ENCODE measurements at places on chromosomes 3 and 15. TPM values are rescaled to one million over a fixed set of nuclear protein-coding genes. Genes with fewer than 3 reads are reported as not detected.

DNA sequence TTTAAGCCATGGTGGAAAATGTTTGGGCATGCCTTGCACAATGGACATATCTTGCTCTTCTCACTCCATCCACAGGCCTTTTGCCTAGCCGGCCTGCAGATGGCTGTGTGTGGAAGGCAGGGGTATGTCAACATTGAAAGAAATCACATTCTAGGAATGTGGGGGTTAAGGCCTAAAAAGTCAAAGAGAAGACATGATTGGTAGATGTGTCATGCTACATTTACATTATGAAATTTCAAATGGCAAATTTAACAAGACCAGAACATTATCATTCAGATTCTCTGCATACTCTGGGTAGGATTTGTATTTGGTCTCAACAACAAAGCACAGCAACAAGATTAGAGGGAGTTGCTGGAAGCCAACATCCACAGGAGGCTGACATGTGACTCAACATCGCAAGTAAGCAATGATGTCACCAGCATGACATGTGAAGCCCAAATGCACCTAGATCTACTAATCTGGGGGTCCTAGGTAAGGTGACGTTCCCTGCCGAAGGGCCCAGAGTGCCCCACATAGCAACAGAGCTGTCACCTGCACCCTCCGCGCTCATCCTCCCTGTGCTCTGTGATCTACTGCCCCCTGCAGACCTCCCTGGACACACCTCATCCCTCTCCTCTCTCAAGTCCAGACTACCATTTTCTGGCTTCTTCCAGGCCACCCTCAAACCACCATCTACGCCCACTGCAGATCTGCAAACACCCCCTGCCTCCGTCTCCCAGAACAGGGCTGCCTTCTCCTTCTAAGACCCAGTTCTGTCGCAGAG is 39.4 kb downstream of the CLDN18 start:
- no peaks in the 10 kb centered on the region for H3K27me3 ChIP-seq
- DNase-seq = no peak
- H3K4me1 ChIP-seq = no peaks in the 10 kb centered on the region
- no peak overlapping the region for H3K27ac ChIP-seq
- H3K36me3 ChIP-seq = no peaks in the 10 kb centered on the region

GRCh38 chr15:70714015-70714414 is 49.3 kb downstream of the UACA start:
- H3K27ac ChIP-seq = peak overlapping the region; percentile 81
- peaks cover 71% of the 10 kb centered on the region for H3K4me1 ChIP-seq
- DNase-seq = no peak
- H3K27me3 ChIP-seq = no peaks in the 10 kb centered on the region

GRCh38 chr3:49788056-49788455 is 1.7 kb upstream of the IP6K1 start:
- DNase-seq = no peak
- H3K4me1 ChIP-seq = peaks cover 21% of the 10 kb centered on the region
- H3K27ac ChIP-seq = no peak overlapping the region
- no peaks in the 10 kb centered on the region for H3K36me3 ChIP-seq

The CHMP2B gene
- total RNA-seq = 30.7 TPM

- H3K27me3 ChIP-seq = no peaks in the 10 kb centered on the region
- H3K27ac ChIP-seq = peak overlapping the region; percentile 83
- DNase-seq = no peak
- peaks cover 49% of the 10 kb centered on the region for H3K4me1 ChIP-seq
These were observed 4.7 kb downstream of the RBMS3 start for GRCh38 chr3:29285471-29286071.

- no peak overlapping the region for H3K4me3 ChIP-seq
- no peaks in the 10 kb centered on the region for H3K4me1 ChIP-seq
- DNase-seq = no peak
These were observed 161.9 kb downstream of the STAC start for GRCh38 chr3:36542186-36542585.

The TMEM40 gene
- total RNA-seq = not detected

DNA sequence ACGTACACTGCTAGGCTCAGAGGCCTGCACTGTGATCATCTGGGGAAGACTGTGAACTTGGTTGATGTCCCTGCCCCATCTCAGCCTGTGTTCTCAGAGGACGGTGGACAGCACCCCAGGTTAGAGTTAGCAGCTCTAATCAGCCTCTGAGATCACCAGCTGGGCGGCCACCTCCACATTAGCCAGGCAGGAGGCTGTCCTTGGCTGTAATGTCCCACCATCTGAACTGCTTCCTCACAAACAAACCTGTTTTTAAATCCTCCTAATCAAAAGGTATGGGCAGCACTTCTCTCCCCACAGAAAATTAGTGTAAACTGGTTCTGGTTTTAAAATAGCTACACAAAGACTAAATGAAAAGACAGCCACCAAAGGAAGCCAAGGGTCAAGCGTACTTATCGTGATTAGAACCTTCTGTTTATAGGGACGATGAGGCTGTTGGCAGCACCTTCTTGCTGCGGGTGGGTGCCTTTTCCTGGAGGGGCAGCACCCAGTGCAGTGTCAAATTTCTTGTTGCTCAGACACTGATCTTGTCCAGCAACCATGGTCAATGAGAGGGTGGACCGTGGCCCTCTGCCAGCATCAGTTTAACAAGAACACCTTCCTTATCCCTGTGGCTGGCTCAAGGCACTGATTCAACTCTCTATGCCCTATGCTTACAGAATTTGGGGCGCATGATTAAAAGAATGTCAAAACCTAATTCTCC is 24.6 kb downstream of the ACSBG1 start:
- H3K4me3 ChIP-seq = no peak overlapping the region
- H3K27me3 ChIP-seq = no peaks in the 10 kb centered on the region
- no peaks in the 10 kb centered on the region for H3K36me3 ChIP-seq
- DNase-seq = no peak
- peaks cover 76% of the 10 kb centered on the region for H3K4me1 ChIP-seq
- peak overlapping the region; percentile 75 for H3K27ac ChIP-seq

DNA sequence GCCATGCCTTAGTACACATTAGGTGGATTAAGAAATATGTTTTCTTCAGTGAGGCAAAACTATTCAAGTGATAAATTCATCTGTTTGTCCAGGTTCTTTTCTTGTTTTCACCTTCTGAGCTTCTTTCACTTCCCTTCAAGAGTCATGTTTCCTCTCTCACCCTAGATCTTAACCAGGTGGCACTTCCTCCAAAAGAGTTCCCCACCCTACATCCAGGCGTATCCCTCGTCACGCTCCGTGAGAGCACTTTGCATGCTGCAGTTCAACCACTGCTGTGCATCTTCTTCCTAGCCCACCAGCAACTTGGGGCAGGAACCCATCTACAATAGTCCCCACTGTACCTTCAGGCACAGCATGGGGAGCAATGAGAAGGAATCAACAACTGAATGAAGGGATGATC is 28.9 kb downstream of the OSBPL10 start:
- H3K36me3 ChIP-seq = peaks cover 2% of the 10 kb centered on the region
- no peak overlapping the region for H3K27ac ChIP-seq
- H3K27me3 ChIP-seq = no peaks in the 10 kb centered on the region
- H3K4me3 ChIP-seq = no peak overlapping the region

DNA sequence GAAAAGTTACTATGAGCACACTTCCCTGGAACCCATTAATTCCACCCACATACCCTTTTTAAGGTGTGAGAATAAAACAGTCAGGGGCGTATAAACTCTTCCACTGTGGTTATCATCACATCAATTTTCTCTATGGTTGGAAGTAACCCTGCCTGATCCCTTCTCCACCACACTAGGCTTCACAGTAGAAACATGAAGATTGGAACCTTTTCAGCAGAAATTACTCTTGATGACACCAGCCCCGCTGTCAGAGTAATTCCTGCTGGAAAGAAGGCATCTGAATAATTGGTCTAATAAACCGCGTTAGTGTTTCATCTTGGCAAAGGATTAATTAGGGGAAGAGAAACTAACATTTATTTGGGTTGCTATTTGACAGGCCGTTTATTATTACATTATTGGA is 278.4 kb downstream of the MFSD1 start:
- no peak overlapping the region for H3K27ac ChIP-seq
- H3K4me3 ChIP-seq = no peak overlapping the region
- H3K36me3 ChIP-seq = no peaks in the 10 kb centered on the region
- no peak for DNase-seq
- no peaks in the 10 kb centered on the region for H3K27me3 ChIP-seq

GRCh38 chr3:182644790-182645433 is 148.4 kb upstream of the ATP11B start:
- no peaks in the 10 kb centered on the region for H3K4me1 ChIP-seq
- no peak overlapping the region for H3K4me3 ChIP-seq
- no peaks in the 10 kb centered on the region for H3K36me3 ChIP-seq
- H3K27ac ChIP-seq = no peak overlapping the region
- H3K27me3 ChIP-seq = no peaks in the 10 kb centered on the region

GRCh38 chr15:59812250-59812870 is 123.2 kb upstream of the BNIP2 start:
- H3K36me3 ChIP-seq = no peaks in the 10 kb centered on the region
- H3K4me3 ChIP-seq = no peak overlapping the region
- no peaks in the 10 kb centered on the region for H3K4me1 ChIP-seq
- no peaks in the 10 kb centered on the region for H3K27me3 ChIP-seq
- H3K27ac ChIP-seq = no peak overlapping the region
- no peak for DNase-seq

The SLC51B gene
- not detected for total RNA-seq

The CCDC191 gene
- total RNA-seq = 0.49 TPM

The ITPKA gene
- total RNA-seq = 12.4 TPM

- peaks cover 10% of the 10 kb centered on the region for H3K4me1 ChIP-seq
- no peak overlapping the region for H3K27ac ChIP-seq
- no peaks in the 10 kb centered on the region for H3K27me3 ChIP-seq
- no peak for DNase-seq
These were observed 58.4 kb downstream of the IGF2BP2 start for GRCh38 chr3:185766329-185767001.

The ECE2 gene
- total RNA-seq = not detected

- H3K36me3 ChIP-seq = no peaks in the 10 kb centered on the region
- H3K27me3 ChIP-seq = no peaks in the 10 kb centered on the region
- H3K4me3 ChIP-seq = no peak overlapping the region
- no peaks in the 10 kb centered on the region for H3K4me1 ChIP-seq
These were observed 5.0 kb downstream of the CD86 start for GRCh38 chr3:122060040-122060698.

DNA sequence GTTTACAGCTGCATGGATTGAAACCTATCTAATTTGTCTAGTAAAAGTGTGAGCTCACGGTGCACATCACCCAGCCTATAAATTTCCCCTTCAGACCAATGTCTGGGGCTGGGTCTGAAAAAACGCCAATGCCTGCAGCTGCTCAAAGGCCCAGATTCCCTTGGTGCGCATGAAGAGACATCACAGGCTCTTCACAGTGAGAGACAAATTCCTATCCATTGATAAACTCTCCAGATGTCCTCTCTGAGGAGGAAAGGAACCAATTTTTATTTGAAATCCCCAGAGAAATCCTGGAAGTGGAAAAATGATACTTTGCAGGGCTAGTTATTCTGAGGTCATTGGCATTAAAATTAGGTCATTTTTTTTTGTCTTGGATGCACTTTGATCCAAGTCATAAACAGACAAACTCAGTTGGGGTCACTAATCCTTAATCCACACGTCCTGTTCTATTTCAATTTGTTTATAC is 360.5 kb downstream of the EPHA3 start:
- no peak overlapping the region for H3K4me3 ChIP-seq
- H3K4me1 ChIP-seq = no peaks in the 10 kb centered on the region
- H3K27me3 ChIP-seq = no peaks in the 10 kb centered on the region

DNA sequence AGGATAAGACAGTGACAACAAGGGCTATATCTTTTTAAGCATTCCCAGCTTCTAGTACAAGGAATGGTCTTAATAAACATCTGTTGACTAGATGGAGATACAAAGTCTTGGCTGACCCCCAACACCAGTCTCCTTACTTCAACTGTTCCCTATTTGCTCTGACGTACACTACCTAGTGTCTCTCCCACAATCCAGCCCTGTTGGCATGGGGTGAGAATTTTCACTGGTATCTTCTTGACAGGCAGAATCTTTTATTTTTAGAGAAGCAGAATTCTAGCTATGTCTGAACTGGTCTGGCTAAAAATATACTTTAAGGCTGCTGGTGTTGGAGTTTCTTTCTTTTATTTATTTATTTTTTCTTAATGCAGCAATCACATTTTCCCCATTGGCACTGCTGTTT is 82.0 kb downstream of the ETFA start:
- no peaks in the 10 kb centered on the region for H3K4me1 ChIP-seq
- H3K27me3 ChIP-seq = no peaks in the 10 kb centered on the region
- DNase-seq = no peak
- H3K4me3 ChIP-seq = no peak overlapping the region

The PLSCR5 gene
- total RNA-seq = not detected

GRCh38 chr3:172391592-172392302 is 56.5 kb downstream of the GHSR start:
- no peak overlapping the region for H3K4me3 ChIP-seq
- peaks cover 34% of the 10 kb centered on the region for H3K4me1 ChIP-seq

DNA sequence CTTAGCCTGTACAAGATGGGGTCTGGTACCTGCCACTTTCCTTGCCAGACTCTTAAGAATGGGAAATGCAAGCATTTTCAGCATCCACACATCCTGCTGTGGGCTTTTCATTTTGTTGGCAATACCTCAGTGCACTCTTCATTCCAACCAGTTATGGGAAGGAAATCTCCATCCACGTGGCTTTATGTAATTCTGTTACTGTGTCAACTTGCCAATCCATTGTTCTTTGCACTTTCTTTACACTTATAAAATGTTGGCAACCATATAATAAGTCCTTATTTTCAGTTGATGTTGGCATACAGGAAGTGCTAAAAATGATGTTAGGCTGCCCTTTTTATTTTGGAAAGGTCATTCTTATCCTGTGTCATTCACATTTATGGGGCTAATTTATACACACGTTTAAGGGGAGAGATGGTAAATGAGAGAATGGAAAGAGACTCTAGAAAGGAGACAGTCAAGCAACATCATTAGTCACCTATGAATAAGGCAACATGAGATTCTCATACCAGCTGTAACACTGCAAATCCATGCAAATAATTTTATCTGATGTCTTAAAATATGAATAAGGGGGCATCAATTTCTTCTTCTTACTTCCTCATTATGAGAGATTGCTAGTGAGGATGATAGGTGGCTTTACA is 238.7 kb downstream of the CHST2 start:
- no peak overlapping the region for H3K27ac ChIP-seq
- no peaks in the 10 kb centered on the region for H3K36me3 ChIP-seq
- DNase-seq = no peak
- H3K27me3 ChIP-seq = no peaks in the 10 kb centered on the region
- no peaks in the 10 kb centered on the region for H3K4me1 ChIP-seq

DNA sequence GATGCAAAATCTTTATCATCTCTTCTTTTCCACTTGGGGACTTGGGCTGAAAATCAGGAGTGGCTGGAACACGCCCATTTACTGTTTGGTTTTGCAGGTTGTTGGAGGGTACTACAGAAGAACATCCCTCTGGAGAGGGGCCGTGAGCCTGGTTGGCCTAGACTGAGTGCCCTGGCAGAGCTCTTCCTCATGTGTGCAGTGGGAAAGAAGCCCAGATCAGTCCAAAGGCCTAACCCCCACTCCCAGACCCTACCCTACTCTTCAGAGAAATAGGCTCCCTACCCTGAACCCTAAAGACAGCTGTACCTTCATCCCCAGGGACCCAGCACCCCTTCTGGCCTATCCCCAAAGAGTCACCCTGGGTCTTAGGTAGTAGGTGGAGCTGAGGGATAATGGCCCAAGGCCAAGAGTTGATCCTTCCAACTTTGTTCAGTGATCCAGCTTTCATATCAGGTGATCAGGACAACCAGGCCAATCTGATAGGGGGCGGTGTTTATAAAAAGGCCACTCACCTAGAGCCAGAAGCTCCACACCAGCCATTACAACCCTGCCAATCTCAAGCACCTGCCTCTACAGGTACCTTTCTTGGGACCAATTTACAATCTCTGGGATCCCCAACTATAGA is at the start of gene CYP1A2:
Gene CYP1A2, plus strand, starts transcription at position 524 of the 625 bp plus-strand sequence. CDS start 894 bp downstream, outside the sequence.
- H3K4me3 ChIP-seq = no peak within 1 kb of the TSS
- no peak for DNase-seq
- H3K27ac ChIP-seq = no peak within 1 kb of the TSS
- H3K4me1 ChIP-seq = no peaks in the 10 kb centered on the region

- peaks cover 18% of the 10 kb centered on the region for H3K4me1 ChIP-seq
- DNase-seq = peak; percentile 75
- H3K36me3 ChIP-seq = no peaks in the 10 kb centered on the region
- no peaks in the 10 kb centered on the region for H3K27me3 ChIP-seq
These were observed 17.4 kb upstream of the SLC25A36 start for GRCh38 chr3:140924097-140924873.

Measured in gastrocnemius medialis (tissue), 4 donors.